ENCODE measurements at places on chromosomes 5 and 9.

- DNase-seq: no peak
These were observed 40.0 kb downstream of the FANCC start for GRCh38 chr9:95277509-95277908.

DNA sequence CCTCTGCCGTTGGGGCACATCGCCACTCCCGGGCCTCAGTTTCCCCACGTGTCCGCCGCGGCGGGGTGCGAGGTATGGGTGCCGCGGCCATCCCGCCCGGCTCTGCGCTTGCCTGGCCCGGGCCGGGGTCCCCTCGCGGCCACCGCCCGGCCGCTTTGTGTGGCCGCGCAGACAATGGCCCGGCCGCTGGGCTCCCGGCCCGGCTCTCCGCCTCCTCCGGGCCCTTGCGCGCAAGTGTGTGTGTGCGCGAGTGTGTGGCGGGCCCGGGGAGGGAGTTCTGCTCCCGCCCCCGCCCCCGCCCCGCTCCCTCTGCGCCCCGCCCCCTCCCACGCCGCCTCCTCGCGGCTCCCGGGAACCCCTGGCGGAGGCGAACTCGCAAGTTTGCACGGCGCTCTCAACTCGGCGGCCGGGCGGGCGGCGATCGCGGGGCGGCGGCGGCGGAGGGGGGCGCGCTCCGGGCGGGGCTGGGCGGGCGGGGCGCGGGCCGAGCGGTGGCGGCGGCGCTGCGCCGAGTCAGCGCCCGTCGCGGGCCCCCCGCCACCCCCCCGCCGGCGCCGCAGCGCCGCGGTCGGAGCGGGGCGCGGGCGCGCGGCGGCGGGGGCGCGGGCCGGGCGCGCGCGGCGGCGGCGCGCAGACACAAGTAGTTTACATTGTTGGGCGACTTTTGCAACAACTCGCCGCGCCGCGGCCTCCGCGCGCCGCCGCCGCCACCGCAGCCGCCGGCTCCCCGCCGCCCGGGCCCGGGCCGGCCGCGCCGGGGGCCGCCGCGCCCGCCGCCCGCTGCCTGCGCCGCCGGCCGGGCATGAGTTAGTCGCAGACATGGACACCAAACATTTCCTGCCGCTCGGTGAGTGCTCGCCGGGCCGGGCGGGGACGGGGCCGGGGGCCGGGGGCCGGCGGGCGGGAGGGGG is at the start of gene RXRA:
RXRA (plus strand) TSS at position 643 of the 911 bp plus-strand sequence; CDS start at position 820, 177 bp downstream.
- DNase-seq: peak; percentile 94

- DNase-seq: no peak
These were observed 7.6 kb upstream of the AK3 start for GRCh38 chr9:4748612-4749011.

GRCh38 chr5:156367597-156367996 is 40.6 kb downstream of the SGCD start:
- DNase-seq: peak; percentile 97

DNA sequence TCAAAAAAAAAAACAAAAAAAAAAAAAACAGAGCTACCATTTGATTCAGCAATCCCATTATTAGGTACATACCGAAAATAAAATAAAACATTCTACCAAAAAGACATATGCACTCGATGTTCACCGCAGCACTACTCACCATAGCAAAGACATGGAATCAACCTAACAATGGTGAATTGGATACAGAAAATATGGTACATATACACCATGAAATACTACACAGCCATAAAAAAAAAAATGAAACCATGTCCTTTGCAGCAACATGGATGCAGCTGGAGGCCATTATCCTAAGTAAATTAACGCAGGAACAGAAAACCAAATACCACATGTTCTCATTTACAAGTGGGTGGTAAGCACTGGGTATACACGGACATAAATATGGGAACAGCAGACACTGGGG is 21.3 kb downstream of the MRPS27 start:
- no peak for DNase-seq

- DNase-seq: peak; percentile 71
These were observed 197.0 kb downstream of the MCTP1 start for GRCh38 chr5:95087816-95088317.

DNA sequence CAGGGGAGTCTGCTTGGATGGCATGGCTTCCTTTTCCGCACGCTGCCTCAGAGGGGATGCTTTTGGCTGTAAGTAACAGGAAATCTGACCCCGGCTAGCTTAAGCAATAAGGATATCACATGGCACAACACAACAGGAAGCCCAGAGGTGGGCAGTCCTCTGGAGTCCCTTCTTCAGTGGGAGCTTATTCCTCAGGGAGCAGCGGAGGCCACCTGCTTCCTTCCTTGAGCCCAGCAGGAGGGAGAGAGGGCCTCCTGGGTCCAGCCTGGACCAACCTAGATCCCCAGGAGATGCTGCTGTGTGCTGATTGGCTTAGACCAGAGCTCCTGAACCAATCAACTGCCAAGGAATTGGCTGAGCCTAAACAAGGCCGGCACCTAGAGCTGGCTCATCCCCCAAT is 66.3 kb downstream of the C9orf50 start:
- DNase-seq: no peak

GRCh38 chr9:112754578-112754977 is 4.0 kb downstream of the SNX30 start:
- DNase-seq: peak; percentile 78

DNA sequence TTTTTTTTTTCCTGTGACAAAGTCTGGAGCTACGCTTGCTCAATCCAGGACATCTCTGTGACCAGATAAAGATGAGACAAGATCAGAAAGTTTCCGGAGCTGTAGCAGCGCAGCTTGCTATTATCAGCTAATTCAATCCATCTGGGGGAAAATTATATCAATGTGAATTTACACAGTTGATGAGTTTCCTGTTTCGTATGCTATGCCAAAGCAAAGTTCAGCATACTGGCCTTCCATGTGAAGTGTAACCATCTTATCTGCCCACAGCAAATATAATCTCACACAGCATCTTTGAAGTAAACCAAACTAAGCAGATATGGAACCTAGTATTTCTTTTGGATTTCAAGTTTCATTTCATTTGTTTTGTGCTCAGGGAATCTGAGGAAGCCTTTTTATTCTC is 1767.7 kb downstream of the EFNA5 start:
- DNase-seq: peak; percentile 45

GRCh38 chr5:171340491-171340890 is 31.4 kb downstream of the TLX3 start:
- DNase-seq: no peak

- no peak for DNase-seq
These were observed 20.6 kb upstream of the ANP32B start for GRCh38 chr9:97962575-97962974.

- DNase-seq: no peak
These were observed 282.6 kb downstream of the IRX1 start for GRCh38 chr5:3878267-3878666.

DNA sequence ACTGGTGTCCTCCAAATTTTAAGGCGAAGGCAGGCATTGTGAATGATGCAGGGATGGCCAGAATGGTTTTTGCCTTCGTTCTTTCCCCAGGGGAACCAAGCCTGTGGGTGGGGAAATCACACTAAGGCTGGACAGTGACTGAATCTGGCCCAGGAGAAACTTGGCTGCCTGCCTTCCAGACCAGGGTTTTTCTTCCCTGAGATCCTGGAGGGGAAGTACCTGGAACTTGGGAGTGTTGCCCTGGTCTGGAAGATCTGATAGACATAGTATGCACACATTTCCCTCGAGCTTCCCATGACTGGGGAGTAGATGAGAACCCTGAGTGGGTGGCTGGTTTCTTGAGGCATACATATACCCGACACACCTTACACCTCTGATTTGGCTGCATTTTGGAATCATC is 664 bp upstream of the IL11RA start:
- DNase-seq: no peak

GRCh38 chr5:27403243-27403882 is 365.0 kb upstream of the CDH9 start:
- DNase-seq: peak; percentile 29

DNA sequence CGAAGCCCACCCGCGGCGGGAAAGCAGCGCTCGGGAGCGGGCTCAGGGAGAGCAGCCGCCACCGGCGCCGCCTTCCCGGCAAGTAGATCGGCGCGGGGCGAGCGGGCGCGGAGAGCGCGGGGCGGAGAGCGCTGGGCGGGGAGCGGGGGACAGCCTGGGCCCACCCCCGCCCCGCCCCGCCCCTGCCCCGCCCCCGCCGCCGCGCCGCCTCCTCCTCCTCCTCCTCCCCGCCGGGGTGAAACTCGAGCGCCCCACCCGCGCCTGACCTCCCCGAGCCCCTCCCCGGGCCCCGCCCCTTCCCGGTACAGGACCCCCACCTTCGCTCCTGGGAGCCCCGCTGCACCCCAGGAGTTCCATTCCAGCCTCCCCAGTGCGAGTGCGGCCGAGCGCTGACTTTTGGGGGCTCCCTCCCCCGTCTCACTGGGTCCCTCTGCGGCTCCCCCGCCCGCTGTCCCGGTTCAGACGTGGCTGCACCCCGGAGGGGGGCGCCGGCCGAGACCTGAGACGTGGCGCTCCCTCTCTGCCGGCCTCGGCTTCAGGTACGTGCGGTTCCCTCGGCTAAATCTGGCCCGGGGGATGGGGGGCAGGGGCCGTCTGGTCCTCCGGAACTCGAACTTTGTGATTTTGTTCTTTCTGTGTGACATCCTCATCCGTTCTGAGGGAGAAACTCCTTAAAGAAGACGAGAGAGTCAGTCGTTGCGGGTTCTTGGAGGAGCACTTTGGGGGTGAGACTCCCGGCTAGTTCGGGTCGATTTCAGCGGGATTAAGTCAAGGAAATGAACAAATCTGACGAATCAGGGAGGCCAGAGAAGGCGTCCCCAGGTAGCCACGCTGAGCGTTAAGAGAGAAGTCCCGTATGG is at the start of gene SEMA5A:
SEMA5A (minus strand) TSS at position 84 of the 860 bp plus-strand sequence. CDS start 166,129 bp downstream, outside the sequence.
- DNase-seq: peak; percentile 81

DNA sequence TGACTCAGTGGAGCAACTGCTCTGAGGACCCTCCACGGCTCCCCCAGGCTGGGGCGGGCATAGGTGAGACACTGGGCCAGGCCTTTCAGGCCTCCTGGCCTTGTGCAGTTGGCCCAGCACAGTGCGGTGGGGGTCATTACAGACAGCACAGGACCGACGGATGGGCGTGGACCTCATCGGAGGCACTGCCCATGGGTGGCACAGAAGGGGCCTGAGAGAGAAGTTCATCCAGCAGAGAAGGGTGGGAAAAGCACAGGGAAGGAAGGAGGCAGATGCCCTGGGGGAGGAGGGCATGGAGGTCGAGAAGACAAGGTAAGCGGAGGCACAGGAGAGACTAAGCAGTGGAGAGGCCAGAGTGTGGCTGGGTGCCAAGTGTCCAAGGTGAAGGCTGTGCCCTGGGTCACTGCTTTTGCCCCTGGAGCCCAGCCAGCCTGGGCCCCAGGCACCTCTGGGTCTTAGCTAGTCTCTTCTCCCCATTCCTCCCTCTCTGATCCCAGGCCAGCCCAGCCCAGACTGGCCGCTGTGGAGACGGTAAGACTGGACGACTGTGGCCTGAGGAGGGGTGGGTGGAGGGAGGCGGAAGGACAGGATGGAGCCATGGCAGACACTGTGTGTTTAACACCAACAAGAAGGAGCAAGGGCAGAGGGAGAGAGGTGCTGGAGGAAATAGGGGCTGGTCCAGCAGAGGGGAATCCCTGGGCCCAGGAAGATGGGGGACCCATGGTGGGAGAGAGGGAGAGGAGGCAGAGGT is 5.7 kb downstream of the IL3 start:
- no peak for DNase-seq

DNA sequence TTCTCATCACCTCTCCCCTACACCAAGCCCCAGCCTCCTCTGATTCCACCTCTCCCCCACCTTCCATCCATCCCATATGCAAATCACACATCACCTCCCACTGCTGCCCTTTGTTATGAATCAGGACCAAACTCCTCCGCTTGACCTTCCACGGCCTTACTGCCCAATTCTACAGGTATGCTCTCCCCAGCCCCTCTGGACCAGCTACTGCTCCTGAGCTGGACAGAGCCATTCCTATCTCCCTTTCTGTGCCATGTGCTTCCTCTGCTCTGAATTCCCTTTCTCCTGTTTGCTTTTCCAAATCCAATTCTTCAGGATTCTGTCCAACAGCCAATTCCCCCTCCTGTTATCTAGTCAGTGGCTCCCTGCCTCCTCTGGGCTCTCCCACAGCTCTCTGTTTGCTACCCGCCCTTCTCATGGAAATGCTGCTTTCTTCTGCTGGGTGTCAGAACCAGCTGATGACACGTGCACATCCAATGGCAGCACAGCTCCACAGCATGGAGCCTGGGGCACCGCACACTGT is 8.3 kb downstream of the FABP6 start:
- DNase-seq: no peak

DNA sequence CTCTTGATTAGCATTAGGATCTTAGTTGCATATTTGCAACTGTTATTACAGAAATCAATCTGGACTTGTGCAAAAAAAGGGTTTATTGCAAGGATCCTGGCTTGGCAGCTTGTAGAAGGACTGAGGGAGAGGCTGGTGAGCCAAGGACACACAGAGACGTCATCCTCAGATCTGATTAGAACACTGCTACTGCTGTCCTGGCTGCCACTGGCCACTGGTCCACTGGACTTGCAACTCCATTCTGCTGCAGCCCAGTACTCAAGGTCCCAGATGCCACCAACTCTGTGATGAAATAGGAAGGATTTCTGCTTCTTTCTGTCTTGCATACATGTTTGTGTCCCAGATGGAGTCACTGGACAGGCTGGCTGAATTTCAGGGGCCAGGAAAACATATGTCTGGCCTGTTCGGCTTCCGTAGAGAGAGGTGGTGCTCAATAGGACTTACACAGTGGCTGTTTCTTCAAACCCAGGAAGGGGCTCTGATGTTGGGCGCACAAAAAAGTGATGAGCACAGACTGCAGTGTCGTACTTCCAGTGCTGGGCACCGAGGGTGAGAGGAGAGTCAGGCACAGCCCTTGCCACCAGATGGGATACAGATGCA is 68.9 kb upstream of the SH3PXD2B start:
- DNase-seq: no peak

GRCh38 chr5:162067655-162068411 is at the start of gene GABRG2:
Gene GABRG2, plus strand, starts transcription at chr5:162067773. Its CDS starts 227 bp downstream, at chr5:162068000.
- DNase-seq: no peak

DNA sequence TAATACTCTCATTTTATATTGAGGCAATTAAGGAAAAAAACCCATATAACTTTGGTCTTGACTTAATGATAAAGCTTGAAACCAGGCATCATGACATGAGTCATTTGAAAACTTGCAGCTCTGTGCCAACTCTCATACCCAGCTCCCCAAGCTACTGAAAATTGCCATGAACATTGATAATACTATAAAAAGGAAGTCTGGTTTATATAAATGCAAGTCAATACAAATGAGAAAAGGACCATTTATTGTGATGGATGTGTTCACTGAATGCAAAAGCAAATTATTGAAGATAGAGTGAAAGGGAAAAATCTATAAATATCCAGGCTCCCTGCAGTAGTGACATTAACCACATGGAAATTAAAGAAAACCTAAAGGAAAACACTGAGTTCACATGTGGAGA is 116.3 kb downstream of the DEPDC1B start:
- DNase-seq: no peak

DNA sequence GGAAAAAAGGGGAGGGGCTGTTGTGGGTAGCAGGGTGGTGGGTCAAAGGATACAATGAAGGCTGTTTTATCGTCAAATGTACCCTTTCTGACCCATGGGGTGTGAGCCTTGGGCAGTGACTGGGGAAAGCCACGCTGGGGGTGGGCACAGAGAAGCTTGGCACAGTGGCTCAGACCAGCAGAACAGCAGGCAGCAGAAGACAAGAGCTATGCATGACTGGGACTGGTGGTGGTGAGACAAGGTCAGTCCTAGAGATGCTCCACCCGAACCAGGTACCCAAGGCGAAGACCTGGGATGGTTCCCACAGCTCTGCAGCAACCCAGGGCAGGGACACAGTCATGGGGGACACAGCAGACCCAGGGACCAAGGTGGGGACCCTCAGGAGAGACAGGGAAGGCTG is 38.3 kb downstream of the BICD2 start:
- DNase-seq: no peak
